ENCODE measurements at places on chromosomes 13 and 19. TPM values are rescaled to one million over a fixed set of nuclear protein-coding genes. Genes with fewer than 3 reads are reported as not detected.

The MUC16 gene
- 0.17 TPM for total RNA-seq

The JAK3 gene
- 4.0 TPM for total RNA-seq

The ERICH6B gene
- not detected for total RNA-seq

The CDADC1 gene
- total RNA-seq, result 2.7 TPM

DNA sequence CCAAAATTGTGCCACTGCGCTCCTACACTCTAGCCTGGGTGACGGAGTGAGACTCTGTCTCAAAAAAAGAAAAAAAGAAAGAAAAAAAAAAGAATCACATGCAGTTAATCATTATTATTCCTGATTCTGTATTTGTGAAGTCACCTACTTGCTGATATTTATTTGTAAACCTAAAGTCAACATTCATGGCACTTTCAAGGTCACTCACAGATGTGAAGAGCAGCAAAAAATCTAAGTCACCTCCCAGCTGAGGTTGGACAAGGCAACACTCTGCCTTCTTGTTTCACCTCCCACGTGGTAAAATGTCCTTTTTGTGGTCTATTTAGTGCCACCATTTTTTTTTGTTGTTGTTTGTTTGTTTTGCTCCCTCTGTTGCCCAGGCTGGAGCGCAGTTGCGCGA lies 26.5 kb downstream of the WDR88 start:
- DNase-seq, result no peak

GRCh38 chr13:34025746-34026145 lies 207.8 kb downstream of the RFC3 start:
- DNase-seq, result no peak

The LHFPL6 gene
- 17.0 TPM for total RNA-seq

DNA sequence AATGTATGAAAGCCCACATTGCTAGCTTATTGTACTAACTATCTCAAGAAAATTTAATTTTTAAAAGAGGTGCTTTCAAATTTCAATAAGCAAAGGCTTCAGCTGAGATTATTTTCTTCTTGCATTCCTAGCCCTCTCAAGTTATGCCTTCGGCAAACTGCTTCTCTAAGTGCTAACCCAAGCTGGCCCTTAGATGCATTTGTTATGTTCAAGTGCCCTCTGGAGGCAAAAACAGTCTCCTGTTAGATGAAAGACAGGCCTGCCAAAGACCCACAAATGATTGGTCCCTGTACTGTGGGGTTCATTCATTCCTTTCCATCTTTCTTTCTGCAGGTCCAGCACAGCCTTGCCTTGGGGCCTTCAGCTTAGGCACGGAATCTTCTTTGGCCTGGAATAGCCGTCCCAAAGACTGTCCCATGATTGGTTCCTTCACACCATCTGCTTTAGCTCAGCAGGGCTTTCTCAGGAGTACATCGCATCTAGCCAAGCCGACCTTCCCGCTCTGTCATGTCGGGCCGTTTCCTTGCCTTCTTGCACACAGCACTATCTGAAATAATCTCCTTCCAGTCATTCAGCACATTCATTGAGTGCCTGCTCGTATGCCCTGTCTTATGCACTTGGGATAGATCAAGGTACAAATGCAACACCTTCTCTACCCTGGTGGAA lies 26.4 kb upstream of the TPTE2 start:
- DNase-seq, result no peak

DNA sequence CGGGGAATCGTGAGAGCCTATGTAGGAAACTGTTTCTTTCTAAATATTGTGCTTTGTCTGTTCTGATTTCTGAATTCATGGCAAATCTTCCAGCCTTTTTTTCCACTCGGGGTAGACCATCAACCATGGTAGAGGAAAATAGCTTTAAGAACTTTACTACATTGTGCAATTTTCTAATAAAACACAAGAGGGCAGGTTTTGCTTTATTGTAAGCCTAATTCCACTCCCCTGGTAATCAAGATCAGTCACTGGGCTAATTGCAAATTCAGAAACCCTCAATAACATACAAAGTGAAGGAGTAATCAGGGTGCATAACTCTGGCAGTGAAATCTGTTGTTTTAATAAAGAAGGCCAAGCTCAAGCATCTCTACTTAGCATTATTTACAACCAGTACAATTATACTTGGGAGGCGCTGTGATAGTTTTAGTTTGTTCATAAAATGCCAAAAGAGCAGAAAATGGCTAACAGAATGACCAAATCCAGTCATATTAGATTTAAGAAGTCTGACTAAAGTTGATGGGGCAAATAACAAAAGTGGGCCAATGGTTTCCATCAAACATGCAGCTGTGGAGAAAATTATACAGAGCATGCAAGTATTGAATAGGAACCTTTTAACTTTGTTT lies 43.8 kb downstream of the DCT start:
- DNase-seq, result no peak

- no peak for DNase-seq
Observed at GRCh38 chr19:35462476-35462953, 14.5 kb downstream of the FFAR2 start.

The MIDN gene
- 166 TPM for total RNA-seq

DNA sequence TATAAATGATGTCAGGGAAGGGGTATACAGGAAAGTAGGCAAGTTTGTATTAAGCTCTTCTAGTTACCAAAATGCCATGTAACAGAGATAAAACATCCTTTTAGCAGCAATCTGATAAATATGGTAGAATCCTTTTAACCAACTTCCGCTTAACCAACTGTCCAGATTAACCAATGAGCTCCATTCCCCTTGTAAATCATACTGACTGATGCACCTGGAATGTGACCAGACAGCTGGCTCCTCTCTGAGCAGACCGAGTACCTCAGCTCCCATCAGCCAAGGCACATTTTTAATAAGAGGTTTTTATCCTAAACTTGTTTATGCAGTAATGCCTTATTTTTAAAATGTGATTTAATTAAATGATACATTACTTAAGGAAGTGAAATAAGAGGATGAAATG lies 66.4 kb downstream of the KLF12 start:
- DNase-seq, result no peak

GRCh38 chr13:60427285-60427684 lies 30.3 kb downstream of the TDRD3 start:
- DNase-seq, result no peak

DNA sequence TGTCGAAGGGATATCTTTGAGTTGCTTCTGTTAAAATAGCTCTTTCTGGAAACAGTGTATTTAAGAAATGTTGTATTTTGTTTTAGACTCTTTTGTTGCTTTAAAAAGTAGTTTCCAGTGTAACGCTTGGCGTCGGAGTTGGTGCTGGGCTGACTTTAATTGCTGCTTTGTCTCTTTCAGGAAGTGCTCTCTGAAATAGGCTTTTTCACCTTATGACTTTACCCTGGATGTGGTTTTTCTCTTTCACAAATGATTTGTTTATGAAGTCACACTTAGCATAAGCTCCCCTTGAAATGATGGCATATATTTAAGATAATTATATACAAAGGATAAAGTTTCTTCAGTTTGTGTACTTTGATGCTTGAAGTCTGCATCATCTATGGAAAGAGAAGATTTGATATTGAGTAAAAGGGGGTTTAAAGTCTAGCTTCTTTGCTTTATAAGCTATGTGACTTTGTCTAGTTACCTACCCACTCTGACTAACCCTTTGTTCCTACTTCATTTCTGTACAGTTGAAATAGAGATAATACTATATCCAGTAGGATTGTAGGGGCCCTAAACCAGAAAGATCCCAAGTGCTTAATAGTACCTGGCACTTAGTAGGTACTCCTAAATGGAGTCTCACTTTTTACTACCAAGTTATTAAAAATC lies at the start of gene GPR18:
Gene GPR18, minus strand, starts transcription at position 170 of the 651 bp plus-strand sequence. CDS start 2,507 bp downstream, outside the sequence.
- DNase-seq, result no peak

- no peak for DNase-seq
Observed at GRCh38 chr13:80586356-80586755, 245.4 kb upstream of the SPRY2 start.

GRCh38 chr13:85317781-85318180 lies 481.4 kb downstream of the SLITRK6 start:
- no peak for DNase-seq

The SOX1 gene
- 0.11 TPM for total RNA-seq

- no peak for DNase-seq
Observed at GRCh38 chr13:91001371-91001770, 346.1 kb upstream of the MIR17HG start.

The C19orf67 gene
- total RNA-seq, result not detected

The ZNF444 gene
- 49.5 TPM for total RNA-seq

The PGLYRP1 gene
- not detected for total RNA-seq

DNA sequence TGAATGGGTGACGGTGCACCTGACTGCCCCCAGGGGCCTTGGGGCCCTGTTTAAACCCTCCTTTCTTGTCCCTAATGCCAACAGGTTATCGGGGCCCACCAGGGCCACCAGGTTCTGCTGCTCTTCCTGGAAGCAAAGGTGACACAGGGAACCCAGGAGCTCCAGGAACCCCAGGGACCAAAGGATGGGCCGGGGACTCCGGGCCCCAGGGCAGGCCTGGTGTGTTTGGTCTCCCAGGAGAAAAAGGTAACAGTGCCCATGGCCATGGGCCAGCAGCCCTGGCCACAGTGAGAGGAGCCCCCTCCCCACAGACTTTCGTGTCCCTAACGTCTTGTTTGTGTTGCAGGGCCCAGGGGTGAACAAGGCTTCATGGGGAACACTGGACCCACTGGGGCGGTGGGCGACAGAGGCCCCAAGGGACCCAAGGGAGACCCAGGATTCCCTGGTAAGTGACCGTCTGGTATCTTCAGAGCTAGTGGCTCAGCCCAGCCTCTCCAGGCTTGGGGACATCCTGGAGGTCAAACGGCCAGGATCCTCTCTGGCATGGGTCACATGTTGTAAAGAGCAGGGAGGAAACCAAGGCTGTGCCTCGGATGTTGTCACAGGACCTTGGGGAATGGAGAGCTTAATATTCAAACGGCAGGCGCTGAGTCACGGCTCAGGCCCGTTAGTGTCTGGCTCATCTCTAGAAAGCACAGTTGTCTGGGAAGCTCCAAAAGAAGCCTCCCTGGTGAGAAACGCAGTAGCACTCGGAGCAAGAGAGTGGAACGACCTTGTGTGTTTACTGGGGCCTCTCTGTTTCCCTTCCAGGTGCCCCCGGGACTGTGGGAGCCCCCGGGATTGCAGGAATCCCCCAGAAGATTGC lies 58.3 kb downstream of the RAB20 start:
- DNase-seq, result no peak

GRCh38 chr13:59954601-59955000 lies 209.1 kb downstream of the DIAPH3 start:
- DNase-seq, result no peak

The PDE4A gene
- total RNA-seq, result 4.4 TPM
